CD4-positive, alpha-beta T cell treated with Interleukin-10 for 1 hour (primary cell): ENCODE measurements at places on chromosomes 3 and 15.
A peak's percentile ranks its signal among the peaks of the same experiment; 100 is the strongest.

DNA sequence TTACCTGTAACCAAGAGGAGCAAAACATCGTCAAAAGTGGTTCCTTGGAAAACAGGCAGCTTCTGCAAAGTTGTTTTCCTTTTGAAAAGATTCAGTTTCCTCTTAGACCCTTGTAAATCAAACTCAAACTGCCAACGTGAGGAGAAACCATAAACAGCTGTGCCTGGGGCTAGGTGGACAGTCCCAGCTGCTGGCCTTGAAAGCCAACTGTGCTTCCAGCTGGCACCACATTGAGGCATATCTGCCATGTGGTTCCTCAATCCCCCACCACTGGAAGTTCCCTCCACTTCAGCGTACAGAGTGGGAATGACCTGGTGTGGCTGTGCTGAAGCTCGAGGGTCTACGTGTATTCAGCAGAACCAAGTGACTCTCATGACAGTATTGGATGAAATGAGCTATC lies 40.9 kb downstream of the HRH1 start:
- DNase-seq = no peak

DNA sequence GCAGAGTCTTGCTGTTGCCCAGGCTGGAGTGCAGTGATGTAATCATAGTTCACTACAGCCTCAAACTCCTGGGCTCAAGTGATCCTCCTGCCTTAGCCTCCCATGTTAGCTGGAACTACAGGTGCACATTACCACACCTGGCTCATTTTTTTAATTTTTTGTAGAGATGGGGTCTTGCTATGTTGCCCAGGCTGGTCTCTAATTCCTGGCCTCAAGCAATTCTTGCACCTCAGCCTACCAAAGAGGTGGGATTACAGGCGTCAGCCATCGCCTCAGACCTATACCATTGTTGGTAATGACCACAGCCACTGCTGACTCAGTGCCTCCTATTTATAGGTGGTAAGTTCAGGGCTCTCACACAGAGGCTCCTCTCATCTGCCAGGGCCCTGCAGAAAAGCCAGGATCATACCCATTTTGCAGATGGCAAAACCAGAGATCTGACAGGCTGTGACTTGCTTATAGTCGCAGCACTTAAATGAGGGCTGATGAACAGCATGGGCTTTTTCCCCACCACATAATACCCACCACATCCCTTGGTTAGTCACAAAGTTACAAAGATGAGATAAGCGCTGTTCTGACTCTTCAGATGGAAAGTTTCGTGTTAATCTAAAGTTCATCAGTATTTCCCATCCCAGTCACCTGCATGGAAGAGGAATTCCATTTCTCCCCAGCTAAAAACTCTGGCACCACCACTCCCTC lies 21.8 kb upstream of the SPATA12 start:
- DNase-seq = no peak

DNA sequence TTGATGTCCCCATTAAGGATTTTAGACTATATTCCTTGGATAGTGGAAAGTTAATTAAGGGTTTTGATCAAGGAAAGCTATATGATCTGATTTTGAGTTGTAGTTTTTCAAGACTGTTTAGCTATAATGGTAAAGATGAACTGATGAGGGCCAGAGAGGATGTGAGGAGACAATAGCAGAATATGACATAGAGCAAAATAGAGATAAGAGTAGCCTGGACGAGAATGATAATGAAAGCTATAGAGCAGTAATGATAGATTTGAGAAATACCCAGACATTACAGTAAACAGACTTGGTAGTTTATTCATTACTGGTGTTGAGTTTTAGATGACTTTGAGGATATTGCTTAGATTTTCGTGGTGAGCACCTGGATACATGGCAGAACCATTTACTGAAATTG lies 3.8 kb downstream of the SUCNR1 start:
- DNase-seq = no peak

DNA sequence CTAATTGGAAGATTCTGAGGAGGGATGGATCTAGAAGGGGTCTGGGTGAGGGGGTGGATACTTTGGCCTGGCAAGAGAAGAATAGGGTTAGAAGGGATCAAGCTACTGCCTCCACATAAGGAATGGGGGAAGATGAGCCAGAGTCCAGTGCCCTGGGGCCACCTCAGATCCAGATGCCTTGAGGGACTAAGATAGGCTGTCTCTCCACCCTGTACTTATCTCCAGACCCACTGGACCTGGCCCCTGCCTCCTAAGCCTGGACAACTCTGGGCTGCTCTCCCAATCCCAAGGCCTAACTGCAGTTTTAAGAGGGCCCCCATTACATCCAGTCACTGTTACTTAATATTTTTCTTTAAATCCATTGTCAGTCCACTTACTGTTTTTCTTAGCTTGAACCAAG lies 2.0 kb downstream of the DVL3 start:
- no peak for DNase-seq

DNA sequence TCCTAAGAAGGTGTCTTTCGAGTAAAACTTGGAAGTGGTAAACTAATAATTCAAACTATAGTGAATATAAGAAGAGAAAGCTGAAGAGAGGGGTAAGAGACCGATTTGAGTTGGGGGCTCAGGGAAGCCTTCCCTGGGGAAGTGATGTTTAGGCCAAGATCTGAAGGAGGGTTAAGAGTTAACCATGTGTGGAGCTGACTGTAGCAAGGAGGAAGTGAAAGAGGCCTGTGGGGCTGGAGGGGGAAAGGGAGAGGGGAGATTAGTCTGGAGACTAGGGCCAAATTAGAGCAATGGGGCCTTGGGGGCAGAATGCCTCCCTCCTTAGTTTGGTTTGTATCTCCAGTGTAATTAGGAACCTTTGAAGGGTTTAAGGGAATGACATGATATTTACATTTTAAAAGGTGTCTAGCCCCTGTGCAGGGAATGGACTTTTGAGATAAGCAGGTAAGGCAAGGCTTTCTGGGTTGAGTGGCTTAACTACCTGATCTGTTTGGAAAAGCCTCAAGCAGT lies 2.2 kb downstream of the ZNF592 start:
- DNase-seq = no peak

- no peak for DNase-seq
These were observed 21.2 kb upstream of the SPRED1 start for GRCh38 chr15:38231436-38231835.

DNA sequence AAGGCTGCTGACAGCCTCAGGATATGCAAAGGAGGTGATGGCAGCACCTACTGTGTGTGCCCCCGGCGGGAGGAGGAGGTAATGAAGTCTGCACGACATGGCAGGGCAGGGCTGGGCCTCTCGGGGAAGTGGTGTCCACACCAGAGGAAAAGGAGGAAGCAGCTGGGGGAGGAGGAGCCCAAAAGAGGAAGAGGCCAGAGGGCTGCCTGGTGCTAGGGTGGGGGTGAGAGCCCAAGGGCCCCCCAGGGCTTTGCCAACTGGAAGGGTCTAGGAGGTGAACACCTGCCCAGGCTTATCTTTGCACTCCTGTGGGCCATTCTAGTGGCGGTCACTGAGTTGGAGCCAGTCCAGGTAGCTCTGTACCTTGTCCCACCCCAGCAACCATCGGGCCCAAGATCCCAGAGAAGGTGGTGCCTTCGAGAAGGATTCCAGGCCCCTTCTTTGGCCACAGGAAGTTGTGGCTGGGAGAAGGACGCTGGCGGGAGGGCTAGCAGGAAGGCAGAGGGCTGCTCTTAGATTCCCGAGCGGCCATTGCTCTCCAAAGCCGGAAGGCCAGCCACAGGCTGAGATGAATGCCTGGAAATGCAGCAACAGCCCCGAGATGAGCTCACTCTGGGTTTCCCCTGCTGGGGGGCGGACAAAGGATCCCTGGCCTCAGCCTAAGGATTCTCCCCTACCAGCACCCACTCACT lies 7.0 kb downstream of the GNAI2 start:
- DNase-seq = peak; percentile 63

- DNase-seq = no peak
These were observed 19.8 kb downstream of the TNFAIP8L3 start for GRCh38 chr15:51074926-51075325.

- no peak for DNase-seq
These were observed 45.6 kb upstream of the ST3GAL6 start for GRCh38 chr3:98717584-98717983.

- no peak for DNase-seq
These were observed 13.5 kb upstream of the SKIC8 start for GRCh38 chr15:78312957-78313356.

- DNase-seq = no peak
These were observed 79.8 kb upstream of the ZPLD1 start for GRCh38 chr3:102354818-102355515.

DNA sequence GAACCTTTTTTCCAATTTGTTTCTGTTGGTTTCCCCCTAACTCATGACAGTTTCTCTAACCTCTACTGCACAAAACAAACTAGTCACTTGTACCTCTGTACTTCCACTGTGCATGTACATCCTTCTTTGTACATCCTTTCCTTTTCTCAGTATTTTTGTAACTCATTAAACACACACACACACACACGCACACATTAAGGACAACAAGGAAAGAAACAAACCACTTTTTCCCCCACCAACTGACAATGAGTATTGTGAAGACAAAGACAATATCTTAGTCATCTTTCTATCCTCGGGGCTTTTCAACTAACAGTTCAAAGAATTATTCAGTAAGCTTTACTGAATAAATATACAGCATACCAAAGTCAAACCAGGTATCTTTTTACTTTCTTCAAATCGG lies 170.5 kb downstream of the VPS13C start:
- DNase-seq = no peak

DNA sequence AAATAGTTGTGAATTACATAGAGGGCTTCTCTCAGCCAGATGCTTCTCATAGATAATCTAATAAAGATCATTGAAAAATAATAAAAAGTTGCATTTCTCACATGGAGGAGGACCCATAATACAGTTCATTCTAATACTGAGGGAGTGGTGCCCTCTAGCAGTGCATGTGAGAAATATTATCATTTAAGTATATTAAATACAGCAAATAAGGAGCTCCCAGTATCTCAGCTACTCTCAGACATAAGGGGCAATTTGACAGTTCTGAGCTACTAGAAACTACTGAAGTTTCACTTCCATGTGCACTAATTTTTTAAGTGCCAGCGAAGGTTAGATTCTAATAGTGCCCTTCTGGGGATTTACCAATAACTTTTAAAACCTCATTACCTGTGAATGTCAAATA lies 188.3 kb downstream of the IL5RA start:
- DNase-seq = peak; percentile 10

DNA sequence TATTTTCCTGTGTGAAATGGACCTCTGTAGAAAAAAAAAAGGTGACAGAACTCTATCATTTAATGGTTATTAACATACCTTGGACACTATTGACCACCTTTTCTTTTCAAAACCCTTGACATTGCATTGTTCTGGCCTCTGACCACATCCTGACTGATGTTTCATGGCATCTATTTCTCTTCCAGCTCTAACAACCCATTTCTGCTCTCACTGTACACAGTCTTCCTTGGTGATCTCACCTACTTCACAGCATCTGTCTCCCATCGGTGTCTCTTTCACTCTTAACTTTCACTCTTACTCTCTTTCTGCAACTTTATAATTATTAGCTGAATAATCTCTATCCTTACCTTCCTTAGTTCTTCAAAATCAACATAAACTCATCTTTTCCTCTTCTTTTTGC lies 217.4 kb upstream of the CD96 start:
- DNase-seq = no peak

DNA sequence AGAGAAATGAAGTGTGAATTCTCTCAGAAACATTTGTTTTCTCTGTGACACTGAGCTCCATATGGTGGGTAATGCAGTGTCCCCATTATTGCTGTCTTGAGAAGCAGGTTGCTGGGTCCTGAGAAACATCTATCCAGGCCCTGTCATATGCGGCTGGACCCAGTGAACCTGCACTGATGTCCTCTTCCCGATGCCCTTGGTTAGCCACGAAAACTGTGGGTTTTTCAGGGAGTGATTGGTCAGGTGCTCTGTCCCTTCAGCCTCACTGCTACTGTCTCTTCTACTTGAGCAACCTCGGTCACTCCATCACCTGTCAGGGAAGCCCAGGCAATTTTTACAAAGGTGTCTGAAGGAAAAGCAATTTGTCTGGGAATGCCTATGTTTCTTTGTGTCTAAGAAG lies 77.0 kb downstream of the SLC7A14 start:
- no peak for DNase-seq

- no peak for DNase-seq
These were observed 53.9 kb upstream of the KLF13 start for GRCh38 chr15:31272558-31273257.

GRCh38 chr15:68126396-68126795 lies 72.3 kb downstream of the PIAS1 start:
- no peak for DNase-seq

- DNase-seq = peak; percentile 18
These were observed 53.4 kb downstream of the FILIP1L start for GRCh38 chr3:100060685-100061484.

- DNase-seq = no peak
These were observed 546.4 kb upstream of the ZNF385D start for GRCh38 chr3:22297436-22297835.

DNA sequence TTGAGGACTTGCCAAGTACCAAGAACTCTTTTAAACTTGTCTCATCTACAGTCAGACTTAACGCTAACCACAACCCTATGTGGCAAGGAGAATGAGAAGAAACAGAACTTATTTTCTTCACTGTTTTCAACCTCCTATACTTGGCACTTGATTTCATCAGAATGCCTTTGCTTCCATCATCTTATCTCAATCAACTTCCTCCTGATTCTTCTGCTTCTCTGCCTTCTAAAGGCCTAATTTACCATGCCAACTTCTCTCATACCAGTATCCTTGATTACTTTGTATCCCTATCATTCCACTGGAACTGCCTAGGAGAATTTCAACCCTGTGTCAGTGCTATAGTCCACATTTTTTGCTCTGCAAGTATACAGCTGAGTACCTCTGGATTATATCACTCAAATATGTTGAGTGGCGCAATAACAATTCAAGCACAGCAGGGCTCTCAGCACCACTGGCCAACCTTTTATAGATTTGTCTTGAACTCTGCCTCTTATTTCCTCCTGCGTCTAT lies 413.6 kb downstream of the ROBO1 start:
- DNase-seq = no peak

- no peak for DNase-seq
These were observed 406.2 kb downstream of the RBMS3 start for GRCh38 chr3:29686889-29687592.

GRCh38 chr3:7368597-7368996 lies 507.7 kb downstream of the GRM7 start:
- DNase-seq = no peak
